ENCODE measurements at places on chromosomes 1 and 21.
A peak's percentile ranks its signal among the peaks of the same experiment; 100 is the strongest.

GRCh38 chr1:113987259-113987658 lies 8.0 kb downstream of the OLFML3 start:
- no peak for DNase-seq

- DNase-seq, result no peak
Measured at GRCh38 chr1:175675017-175675416, 68.4 kb downstream of the TNR start.

GRCh38 chr1:8394456-8395321 lies 76.8 kb downstream of the SLC45A1 start:
- peak; percentile 87 for DNase-seq

- no peak for DNase-seq
Measured at GRCh38 chr21:14875704-14876523, 188.9 kb downstream of the NRIP1 start.

DNA sequence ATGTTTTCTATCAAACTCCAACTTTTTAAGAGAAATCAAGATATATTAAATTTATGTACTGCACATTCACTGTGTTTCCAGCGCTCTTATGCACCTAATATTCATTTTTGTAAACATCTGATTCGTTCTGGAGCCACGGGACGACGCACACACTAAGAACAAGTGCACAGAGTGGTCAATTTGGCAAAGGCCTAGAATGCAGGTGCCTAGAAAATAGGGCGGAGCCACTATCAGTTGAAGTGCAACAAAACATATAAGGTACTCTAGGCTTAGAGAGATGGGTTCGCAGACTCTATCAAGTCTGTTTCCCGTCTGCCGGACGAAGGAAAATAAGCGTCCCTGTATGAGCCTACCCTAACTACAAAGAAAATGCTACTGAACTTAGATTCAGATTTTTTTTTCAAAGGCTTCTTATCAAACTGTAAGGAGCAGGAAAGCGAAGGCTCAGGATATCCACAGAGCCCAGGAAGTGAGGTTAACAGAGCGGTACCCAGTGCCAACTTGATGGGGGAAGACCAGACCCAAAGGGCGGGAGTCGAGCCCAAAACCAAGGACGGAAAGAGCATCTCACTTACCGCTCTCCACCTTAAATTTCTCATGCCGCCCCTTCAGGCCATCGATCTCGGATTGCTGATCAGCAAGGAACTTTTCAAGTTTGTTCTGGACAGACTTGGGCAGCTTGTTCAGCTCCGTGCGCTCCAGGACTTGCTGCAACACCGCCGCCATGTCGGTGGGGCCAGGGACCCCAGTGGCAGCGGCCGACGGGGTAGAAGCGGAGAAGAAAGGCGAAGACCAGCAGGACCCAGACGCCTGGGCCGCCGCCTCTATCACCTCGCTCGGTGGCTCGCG lies 526 bp downstream of the TPR start:
- DNase-seq, result no peak

DNA sequence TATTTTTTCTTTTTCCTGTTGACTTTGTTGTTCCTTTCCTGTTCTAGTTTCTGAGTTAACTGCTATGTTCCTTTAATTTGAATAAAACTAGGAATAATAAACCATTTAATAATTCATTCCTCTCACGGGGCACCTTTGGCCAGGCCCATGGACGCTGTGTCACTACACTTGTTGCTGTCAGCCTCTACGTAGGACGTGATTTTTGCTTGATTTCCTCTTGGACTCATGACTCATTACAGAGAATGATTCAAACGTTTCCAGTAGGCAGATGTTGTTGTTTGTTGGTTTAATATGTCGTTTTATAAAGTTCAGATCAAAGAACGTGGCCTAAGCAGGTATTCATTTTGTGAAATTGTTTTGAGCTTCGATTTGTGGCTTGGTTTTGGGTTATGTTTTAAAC lies 9.1 kb upstream of the SLC19A1 start:
- DNase-seq, result peak; percentile 95

All from osteoblast (primary cell).